ENCODE measurements at places on chromosomes 3 and 15.
A peak's percentile ranks its signal among the peaks of the same experiment; 100 is the strongest.

GRCh38 chr15:53586799-53587198 is 172.7 kb downstream of the WDR72 start:
- DNase-seq = no peak

DNA sequence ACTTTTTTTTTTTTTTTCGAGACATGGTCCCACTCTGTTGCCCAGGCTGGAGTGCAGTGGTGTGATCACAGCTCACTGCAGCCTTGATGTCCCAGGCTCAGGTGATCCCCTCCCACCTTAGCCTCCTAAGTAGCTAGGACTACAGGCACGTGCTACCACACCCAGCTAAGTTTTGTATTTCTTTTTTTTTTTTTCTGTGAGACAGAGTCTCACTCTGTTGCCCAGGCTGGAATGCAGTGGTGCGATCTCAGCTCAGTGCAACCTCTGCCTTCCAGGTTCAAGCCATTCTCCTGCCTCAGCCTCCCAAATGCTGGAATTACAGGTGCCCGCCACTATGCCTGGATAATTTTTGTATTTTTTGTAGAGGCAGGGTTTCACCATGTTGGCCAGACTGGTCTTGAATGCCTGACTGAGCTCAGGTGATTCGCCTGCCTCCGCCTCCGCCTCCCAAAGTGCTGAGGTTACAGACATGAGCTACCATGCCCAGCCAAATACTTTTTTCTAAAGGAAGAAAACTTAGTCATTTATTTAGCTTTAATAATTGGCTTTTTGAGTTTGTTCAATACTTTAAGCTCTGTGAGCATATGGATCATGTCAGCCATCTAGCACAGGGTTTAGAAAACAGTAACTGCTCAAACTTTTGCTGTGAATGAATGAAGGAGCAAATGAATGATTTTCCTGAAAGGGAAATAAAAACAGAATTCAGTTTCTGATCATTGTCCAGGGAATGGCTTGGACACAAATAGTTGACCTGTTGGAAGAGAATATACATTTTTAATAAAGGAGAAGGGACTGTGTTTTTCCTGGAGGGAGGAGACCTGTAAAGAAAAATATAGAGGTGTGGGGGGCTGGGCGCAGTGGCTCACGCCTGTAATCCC is 26.0 kb downstream of the UBE2E1 start:
- DNase-seq = no peak

GRCh38 chr3:30123224-30123623 is 483.2 kb upstream of the TGFBR2 start:
- DNase-seq = no peak

DNA sequence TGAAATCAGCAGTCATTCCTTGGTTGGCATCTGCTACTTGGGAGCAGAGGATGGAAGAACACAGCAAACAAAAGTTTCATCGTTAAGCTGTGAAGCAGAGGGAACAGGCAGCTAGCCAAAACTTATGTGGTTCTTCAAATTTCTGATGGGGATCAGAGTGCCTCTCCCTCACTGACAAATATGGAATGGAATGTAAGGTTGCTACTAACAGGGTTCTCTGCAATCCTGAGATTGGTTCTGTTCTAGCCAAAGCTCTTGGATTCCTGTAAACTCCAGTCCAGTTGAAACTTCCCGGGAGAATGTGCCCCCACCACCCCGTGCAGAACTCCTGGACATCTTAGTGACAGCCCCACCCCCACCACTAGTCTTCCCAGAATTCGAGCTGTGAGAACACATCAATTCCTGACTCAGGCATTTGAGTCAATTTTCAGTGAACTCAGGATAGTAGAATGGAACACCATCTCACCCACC is 55.9 kb upstream of the PHLDB2 start:
- no peak for DNase-seq

GRCh38 chr3:77699125-77699691 is 659.3 kb downstream of the ROBO2 start:
- DNase-seq = no peak

- no peak for DNase-seq
Observed at GRCh38 chr3:130841357-130841756, 52.5 kb upstream of the ATP2C1 start.

DNA sequence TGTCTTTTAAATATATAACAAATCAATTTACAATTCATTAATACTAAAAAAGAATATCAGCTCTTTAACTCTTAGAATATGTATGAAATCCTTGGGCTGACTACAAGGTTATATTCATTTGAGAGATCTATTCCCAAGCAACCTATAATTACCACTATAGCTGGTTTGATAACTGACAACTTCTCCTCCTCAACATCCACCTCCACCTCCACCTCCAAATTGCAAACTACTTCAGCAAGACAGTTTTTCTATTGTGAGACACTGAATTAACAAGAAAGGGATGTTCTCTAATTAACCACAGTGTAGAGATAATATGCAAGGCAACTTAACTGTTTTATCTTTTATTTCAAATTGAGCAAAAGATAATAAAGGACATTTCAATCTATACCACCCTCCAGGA is 284.8 kb upstream of the ARL6 start:
- DNase-seq = no peak

- no peak for DNase-seq
Observed at GRCh38 chr3:86987421-86987715, 3.6 kb downstream of the VGLL3 start.

- DNase-seq = no peak
Observed at GRCh38 chr15:96358001-96358801, 27.7 kb downstream of the NR2F2 start.

- no peak for DNase-seq
Observed at GRCh38 chr15:98455904-98456303, 192.4 kb upstream of the IGF1R start.

GRCh38 chr15:60635507-60636352 is 156.8 kb upstream of the ICE2 start:
- no peak for DNase-seq

- no peak for DNase-seq
Observed at GRCh38 chr15:61890106-61890505, 170.1 kb downstream of the VPS13C start.

DNA sequence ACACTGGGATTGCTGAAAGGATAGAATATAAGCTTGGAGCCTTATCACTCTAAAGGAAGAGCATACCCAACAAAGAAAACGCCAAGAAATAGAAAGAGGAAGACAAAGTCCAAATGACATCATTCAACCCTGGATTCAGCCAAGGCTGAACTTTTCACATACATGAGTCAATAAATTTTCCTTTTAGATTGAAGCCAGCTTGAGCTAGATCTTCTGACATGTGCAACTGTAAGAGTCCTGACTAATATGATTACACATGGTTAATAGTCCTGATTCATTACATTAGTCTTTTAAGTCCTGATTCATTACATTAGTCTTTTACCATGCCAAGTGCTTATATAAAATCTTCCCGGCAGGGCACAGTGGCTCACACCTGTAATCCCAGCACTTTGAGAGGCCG is 13.6 kb upstream of the DENND6A start:
- no peak for DNase-seq

- no peak for DNase-seq
Observed at GRCh38 chr15:64824929-64825430, 467 bp downstream of the PIF1 start.

- DNase-seq = no peak
Observed at GRCh38 chr3:60028233-60028632, 978.4 kb upstream of the CFAP20DC start.

DNA sequence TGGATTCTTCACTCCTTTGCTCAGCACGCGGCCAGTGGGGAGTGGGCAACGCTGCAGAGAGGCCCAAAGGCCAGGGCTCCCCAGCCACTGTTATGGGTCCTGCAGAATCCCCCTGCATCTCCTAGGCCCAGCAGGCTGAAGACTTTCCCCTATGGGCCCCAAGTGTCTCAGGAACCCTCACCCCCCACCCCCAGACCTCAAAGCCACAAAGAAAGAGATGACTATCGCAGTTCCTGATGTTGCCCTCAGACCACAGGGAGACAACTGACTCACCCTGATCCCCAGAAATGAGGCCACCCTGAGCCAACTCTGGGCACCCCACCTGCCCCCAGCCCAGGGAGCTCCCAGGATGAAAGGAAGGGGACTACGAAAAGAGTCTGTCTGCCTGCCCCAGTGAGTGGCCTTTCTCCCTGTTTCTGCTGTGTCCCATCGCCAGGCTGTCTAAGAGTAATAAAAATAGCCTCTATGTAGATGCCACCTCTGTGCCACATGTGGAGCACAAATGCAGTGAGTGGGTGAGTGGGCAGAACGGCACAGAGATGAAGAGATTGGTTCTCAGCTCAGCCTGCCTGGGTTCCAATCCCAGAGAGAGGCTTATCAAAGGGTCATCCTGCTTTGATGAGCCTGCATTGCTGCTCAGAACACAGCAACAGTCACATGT is 283.0 kb downstream of the UACA start:
- peak; percentile 33 for DNase-seq

DNA sequence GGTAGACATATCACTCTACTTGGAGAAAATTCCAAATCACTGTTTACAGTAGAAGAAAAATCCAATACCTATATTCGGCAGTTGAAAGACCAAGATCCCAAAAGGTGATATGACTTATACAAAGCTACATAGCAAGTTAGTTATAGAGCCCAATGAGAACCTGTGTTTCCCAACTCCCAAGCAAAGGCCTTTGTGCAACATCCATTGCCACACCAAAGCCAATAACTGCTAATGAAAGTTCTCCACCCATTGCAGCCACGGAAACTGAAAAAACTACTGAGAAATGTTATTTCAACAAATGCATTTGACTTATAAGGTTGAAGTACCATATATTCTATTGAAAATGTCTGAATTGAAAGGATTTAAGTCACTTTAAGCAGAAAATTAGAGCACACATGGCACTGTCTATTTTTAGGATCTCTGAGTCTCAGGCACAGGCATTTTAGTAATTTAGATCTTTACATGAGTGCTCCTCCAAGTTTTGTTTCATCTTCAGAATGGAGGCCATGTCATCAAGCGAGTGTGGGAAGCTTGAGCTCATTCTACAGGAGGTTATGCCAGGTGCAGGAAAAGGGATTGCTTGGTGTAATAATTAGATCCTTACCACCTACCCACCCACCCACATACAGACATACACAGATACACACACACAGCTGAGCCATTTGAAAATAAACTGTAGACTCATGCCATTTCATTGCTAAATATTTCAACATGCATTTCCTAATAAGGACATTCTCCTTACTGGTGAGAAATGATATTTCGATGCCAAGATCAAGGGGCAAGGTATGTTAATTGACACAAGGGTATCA is 19.7 kb upstream of the ANO10 start:
- DNase-seq = no peak

GRCh38 chr3:118955914-118956556 is 78.6 kb downstream of the IGSF11 start:
- no peak for DNase-seq

DNA sequence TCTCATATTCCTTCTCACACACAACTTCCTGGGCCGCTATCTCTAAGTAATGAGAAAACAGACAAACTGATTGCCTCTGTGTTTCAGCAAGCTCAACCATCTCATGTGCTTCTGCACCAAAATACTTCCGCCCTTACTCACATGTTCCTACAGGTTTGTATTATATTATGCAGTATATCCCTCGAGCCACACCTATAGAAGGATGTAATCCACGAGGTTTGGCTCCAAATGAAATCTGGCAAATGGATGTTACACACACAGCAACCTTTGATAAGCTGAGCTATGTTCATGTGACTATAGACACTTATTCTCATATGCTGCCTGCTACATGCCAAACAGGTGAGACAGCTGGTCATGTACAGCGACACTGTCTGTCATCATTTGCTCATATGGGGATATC is 22.6 kb downstream of the CCRL2 start:
- no peak for DNase-seq

DNA sequence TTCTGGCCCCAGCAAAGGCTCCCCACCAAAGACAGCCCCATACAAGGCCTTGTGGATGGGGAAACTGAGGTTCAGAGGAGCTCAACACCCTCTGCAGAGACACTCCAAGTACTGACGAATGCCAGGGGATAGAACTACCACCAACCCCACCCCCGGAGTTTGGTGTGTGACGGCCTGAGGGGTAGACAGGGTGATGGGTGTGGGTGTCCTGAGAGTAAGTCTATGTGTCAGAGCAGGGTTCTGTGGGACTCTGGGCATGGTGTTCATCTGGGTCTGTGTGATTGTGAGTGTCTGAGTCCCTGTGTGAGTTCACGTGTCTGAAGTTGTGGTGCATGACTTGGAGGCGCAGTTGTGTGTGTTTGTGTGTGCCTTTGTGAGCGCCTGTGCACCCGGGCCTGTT is 7.4 kb downstream of the PTH1R start:
- DNase-seq = no peak

- no peak for DNase-seq
Observed at GRCh38 chr3:112633757-112634156, 7.2 kb downstream of the CCDC80 start.

GRCh38 chr3:102078854-102079808 is 229.8 kb downstream of the NFKBIZ start:
- no peak for DNase-seq

GRCh38 chr3:179473565-179473964 is 22.3 kb upstream of the GNB4 start:
- DNase-seq = no peak

- DNase-seq = no peak
Observed at GRCh38 chr3:161096771-161097367, 8.3 kb downstream of the B3GALNT1 start.

- no peak for DNase-seq
Observed at GRCh38 chr3:188962253-188963247, 209.2 kb upstream of the TPRG1 start.

DNA sequence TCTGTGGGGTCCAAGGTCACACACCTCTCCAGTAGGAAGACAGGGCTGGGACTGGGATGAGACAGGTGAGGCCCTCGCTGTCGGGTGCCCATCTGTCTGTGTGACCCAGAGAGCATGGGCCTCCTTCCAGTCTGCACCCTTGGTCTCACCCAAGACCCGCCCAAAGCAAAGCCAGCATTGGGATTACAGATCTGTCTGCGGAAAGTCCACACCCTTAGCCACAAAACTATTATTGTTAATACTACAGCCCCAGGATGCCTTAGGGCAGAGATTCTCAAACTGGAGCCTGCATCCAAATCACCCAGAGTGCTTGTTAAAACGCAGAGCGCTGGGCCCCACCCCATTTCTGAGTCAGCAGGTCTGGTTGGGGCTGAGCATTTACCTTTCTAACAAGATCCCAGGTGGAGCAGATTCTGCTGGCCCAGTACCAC is 58.5 kb upstream of the ZNF148 start:
- DNase-seq = no peak

All from stimulated activated CD8-positive, alpha-beta memory T cell treated with anti-CD3 and anti-CD28 coated beads, Interleukin-2, amount 100 ng/mL, for 1 hour (primary cell).